Amniotic stem cell (primary cell): ENCODE measurements at places on chromosomes 11 and 22.

GRCh38 chr22:19842393-19843106, 12.1 kb downstream of the GNB1L start:
- DNase-seq: no peak

DNA sequence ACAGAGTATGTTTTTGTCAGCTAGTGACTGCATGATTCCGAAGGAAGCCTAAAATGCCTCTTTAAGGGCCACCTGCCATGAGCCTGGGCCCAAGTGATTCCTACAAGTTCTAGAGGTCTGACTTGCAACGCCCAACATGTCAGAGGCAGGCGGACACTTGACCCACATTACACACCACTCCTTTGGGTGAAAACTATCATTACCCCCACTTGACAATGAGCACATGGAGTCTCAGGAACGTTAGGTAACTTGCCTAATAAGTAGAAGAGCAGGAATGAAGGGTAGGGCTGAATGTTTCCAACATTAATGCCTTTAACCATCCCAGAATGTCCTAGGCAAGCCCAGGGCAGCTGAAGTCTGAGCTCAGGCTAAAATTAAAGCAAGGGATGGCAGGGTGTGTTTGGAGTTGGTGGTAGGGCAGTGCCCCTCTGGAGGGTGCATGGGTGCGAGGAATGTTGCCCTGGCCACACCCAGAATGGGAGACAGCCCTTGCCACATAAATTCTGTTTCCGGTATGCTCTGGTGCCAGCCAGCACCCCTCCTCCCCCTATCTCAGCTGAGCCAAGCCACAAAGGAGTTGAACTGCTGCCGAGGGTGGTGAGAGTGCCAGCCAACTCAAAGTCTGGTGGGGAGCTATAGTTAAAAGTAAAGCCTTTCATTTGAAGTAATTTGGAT, 2.5 kb downstream of the PLAAT2 start:
- no peak for DNase-seq

GRCh38 chr11:110392056-110392455, 37.7 kb upstream of the FDX1 start:
- no peak for DNase-seq

- DNase-seq: no peak
Observed at GRCh38 chr11:44421090-44421675, 111.2 kb upstream of the ALX4 start.

DNA sequence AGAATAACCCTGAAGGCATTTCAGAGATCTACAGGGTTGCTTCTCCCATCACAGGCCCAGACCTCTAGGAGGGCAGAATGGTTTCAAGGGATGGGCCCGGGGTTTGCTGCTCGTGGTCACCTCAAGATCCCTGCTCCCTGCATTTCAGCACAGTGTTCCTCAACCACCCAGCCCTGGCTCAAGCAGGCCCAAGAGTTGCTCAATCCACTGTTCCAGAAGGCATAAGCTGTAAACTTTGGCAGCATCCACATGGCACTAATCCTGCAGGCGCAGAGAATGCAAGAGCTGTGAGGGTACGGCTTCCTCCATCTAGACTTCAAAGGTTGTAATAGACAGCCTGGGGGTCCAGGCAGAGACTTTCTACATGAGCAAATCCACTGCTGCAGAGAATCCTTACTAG, 225.0 kb upstream of the UBASH3B start:
- no peak for DNase-seq

GRCh38 chr11:123249354-123249753, 54.3 kb upstream of the CLMP start:
- DNase-seq: no peak

GRCh38 chr11:125720781-125721180, 25.3 kb upstream of the PATE1 start:
- no peak for DNase-seq

- no peak for DNase-seq
Observed at GRCh38 chr22:43222262-43222661, 35.3 kb upstream of the TTLL12 start.

DNA sequence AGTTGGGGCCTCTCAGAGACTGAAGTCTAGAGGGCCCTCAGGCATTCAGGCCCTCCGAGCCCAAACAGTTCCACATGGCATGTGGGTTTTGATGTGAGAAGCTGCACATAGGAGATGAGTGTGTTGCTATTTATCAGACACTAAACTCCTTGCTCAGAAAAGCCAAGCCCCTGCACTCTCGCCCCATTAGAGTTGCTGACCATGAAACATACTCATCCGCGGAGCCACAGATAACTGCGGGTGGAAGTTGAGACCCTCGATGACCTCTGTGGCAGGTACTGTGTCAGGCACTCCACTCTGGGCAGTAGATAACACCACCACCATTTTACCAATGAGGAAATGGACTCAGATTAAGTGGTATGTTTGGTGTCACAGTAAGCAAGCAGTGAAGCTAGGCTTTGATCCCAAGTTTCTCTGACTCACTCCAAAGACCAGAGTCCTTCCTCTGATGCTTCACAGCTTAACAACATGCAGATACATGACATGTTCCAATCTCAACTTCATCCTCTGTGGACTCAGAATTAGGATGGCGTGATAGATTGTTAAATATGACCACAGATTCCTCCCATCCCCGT, 202.1 kb downstream of the ADAMTS15 start:
- no peak for DNase-seq

DNA sequence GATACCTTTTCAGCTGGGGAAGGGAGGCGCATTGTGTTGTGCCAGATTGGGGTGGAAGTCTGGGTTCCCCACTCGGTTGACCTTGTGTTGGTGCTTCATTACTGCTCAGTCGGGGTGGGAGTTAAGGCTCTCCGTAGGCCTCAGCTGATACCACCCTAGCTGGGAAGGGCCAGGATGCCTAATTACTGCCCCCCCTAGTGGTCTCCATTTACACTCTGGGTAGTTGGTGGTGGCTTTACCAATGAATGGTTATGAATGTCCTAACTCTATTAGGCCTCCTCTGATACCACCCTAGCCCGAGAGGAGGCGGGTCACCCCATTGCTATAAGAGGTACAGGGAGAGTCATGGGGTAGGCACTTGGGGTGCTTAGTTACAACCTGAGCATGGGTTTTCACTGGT, 27.5 kb upstream of the HIKESHI start:
- DNase-seq: no peak

- no peak for DNase-seq
Observed at GRCh38 chr11:96293109-96293508, 49.9 kb downstream of the MAML2 start.
